ENCODE measurements at places on chromosomes 7 and 10.

- H3K36me3 ChIP-seq, result no peaks in the 10 kb centered on the region
- no peaks in the 10 kb centered on the region for H3K4me1 ChIP-seq
- DNase-seq, result no peak
Measured at GRCh38 chr10:26944261-26944882, 83.6 kb upstream of the ABI1 start.

- H3K27me3 ChIP-seq, result no peaks in the 10 kb centered on the region
- H3K36me3 ChIP-seq, result no peaks in the 10 kb centered on the region
- no peak overlapping the region for H3K4me3 ChIP-seq
- no peak overlapping the region for H3K27ac ChIP-seq
- H3K4me1 ChIP-seq, result no peaks in the 10 kb centered on the region
Measured at GRCh38 chr10:85008488-85009184, 680.2 kb downstream of the CCSER2 start.

GRCh38 chr7:50679218-50680007 lies 103.3 kb downstream of the GRB10 start:
- H3K36me3 ChIP-seq, result no peaks in the 10 kb centered on the region
- H3K27ac ChIP-seq, result no peak overlapping the region
- DNase-seq, result peak; percentile 31
- peaks cover 8% of the 10 kb centered on the region for H3K4me1 ChIP-seq
- no peaks in the 10 kb centered on the region for H3K27me3 ChIP-seq
- H3K4me3 ChIP-seq, result no peak overlapping the region

- H3K4me1 ChIP-seq, result peaks cover 55% of the 10 kb centered on the region
- H3K27ac ChIP-seq, result peak overlapping the region; percentile 42
- peak; percentile 33 for DNase-seq
Measured at GRCh38 chr10:68876246-68877138, 24.6 kb upstream of the DDX50 start.

GRCh38 chr7:50962962-50963374 lies 180.3 kb upstream of the GRB10 start:
- H3K4me3 ChIP-seq, result no peak overlapping the region
- no peaks in the 10 kb centered on the region for H3K27me3 ChIP-seq
- no peak overlapping the region for H3K27ac ChIP-seq
- no peaks in the 10 kb centered on the region for H3K36me3 ChIP-seq

DNA sequence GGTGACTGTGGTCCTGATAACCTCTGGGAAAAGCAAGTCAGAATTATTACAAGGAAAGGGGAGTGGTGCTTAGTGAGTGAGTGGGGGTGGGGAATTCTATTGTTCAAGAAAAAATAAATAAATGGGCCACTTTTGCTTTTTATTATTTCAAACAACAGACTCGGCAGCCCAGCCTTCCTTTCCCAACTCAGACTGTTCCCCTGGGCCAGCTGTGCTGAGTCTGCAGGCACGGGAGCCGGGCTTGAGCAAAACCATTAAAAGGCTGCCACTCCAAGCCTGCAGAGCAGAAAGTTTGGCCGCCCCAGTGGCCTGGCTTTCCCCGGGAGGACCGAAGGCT lies 90.0 kb downstream of the PLXNA4 start:
- no peak for DNase-seq
- no peak overlapping the region for H3K27ac ChIP-seq
- H3K36me3 ChIP-seq, result no peaks in the 10 kb centered on the region
- no peak overlapping the region for H3K4me3 ChIP-seq
- H3K4me1 ChIP-seq, result peaks cover 5% of the 10 kb centered on the region

GRCh38 chr10:124707551-124707950 lies 36.6 kb downstream of the FAM53B start:
- H3K27ac ChIP-seq, result no peak overlapping the region
- no peak for DNase-seq
- peaks cover 24% of the 10 kb centered on the region for H3K4me1 ChIP-seq
- H3K4me3 ChIP-seq, result no peak overlapping the region

DNA sequence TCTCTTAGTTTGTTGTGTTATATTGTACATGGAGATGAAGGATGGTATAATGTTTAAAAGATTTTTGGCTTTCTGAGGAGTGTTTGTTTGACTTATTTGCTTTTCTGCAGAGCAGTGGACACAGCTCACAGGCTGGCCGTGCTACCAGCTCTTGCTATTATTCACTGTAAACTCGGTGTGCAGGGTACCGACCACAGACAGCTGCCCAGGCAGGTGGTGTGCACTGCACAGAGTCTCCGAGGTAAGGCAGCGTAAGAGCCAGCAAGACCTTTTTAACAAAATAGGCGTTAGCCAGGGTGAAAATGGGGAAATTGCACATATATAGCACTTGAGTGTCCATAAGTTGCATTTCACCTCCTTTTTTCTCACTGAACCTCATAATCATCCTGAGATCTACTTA lies 438.0 kb downstream of the CNTNAP2 start:
- DNase-seq, result no peak
- no peak overlapping the region for H3K4me3 ChIP-seq
- no peaks in the 10 kb centered on the region for H3K4me1 ChIP-seq
- H3K27ac ChIP-seq, result no peak overlapping the region
- H3K27me3 ChIP-seq, result no peaks in the 10 kb centered on the region
- H3K36me3 ChIP-seq, result no peaks in the 10 kb centered on the region

- no peaks in the 10 kb centered on the region for H3K27me3 ChIP-seq
- no peaks in the 10 kb centered on the region for H3K36me3 ChIP-seq
- H3K4me3 ChIP-seq, result no peak overlapping the region
Measured at GRCh38 chr10:103605359-103606096, 112.0 kb downstream of the NEURL1 start.

DNA sequence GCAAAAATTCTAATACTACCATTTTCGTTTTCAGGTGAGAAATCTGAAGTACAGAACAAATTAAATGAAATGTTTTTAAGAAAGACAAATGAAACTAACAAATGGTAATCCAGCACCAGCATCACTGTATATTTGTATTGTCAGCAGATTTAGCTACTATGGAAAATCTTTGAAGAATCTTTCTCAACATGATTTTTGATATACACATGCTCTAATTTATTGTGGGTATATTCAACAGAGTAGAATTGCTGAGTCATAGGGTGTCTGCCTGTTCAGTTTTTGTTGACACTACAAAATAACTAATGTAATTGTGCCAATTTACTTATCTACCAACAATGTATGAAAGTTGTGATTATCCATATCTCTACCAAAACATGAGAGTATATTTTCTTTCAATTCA lies 437.6 kb downstream of the PCDH15 start:
- DNase-seq, result no peak
- no peaks in the 10 kb centered on the region for H3K27me3 ChIP-seq
- H3K27ac ChIP-seq, result no peak overlapping the region
- H3K4me1 ChIP-seq, result no peaks in the 10 kb centered on the region
- H3K4me3 ChIP-seq, result no peak overlapping the region

GRCh38 chr7:77651575-77652162 lies 44.6 kb upstream of the RSBN1L start:
- DNase-seq, result peak; percentile 41
- no peaks in the 10 kb centered on the region for H3K4me1 ChIP-seq
- no peaks in the 10 kb centered on the region for H3K36me3 ChIP-seq
- no peak overlapping the region for H3K4me3 ChIP-seq
- no peaks in the 10 kb centered on the region for H3K27me3 ChIP-seq
- no peak overlapping the region for H3K27ac ChIP-seq

DNA sequence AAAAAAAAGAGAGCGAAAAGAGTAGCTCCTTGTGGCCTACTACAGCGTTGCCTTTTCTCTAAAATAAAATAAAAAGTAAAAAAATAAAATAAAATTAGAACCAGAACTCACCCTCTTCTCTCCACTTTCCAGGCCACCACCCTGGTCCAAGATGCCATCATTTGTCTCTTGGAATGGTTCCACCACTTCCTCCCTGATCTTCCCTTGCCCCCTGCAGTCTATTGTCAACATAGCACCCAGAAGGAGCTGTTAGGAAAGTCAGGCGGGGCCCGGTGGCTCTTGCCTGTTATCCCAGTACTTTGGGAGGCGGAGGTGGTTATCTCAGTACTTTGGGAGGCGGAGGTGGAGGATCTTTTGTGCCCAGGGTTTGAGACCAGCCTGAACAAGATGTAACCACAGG lies 7.6 kb upstream of the GRID2IP start:
- no peaks in the 10 kb centered on the region for H3K36me3 ChIP-seq
- no peaks in the 10 kb centered on the region for H3K27me3 ChIP-seq
- peak; percentile 53 for DNase-seq
- H3K4me1 ChIP-seq, result no peaks in the 10 kb centered on the region

GRCh38 chr7:16891874-16892643 lies 10.3 kb upstream of the AGR3 start:
- no peak for DNase-seq
- H3K27ac ChIP-seq, result no peak overlapping the region
- no peaks in the 10 kb centered on the region for H3K36me3 ChIP-seq
- no peaks in the 10 kb centered on the region for H3K27me3 ChIP-seq

- H3K27ac ChIP-seq, result no peak overlapping the region
- no peak overlapping the region for H3K4me3 ChIP-seq
- H3K4me1 ChIP-seq, result peaks cover 16% of the 10 kb centered on the region
- no peak for DNase-seq
- H3K36me3 ChIP-seq, result no peaks in the 10 kb centered on the region
Measured at GRCh38 chr7:981793-982510, 1.0 kb upstream of the CYP2W1 start.

- no peaks in the 10 kb centered on the region for H3K4me1 ChIP-seq
- no peaks in the 10 kb centered on the region for H3K27me3 ChIP-seq
- DNase-seq, result no peak
- no peak overlapping the region for H3K27ac ChIP-seq
Measured at GRCh38 chr10:82796510-82796909, 921.5 kb downstream of the NRG3 start.

GRCh38 chr7:115779561-115779960 lies 251.0 kb downstream of the TFEC start:
- H3K4me1 ChIP-seq, result no peaks in the 10 kb centered on the region
- H3K4me3 ChIP-seq, result no peak overlapping the region
- H3K27me3 ChIP-seq, result no peaks in the 10 kb centered on the region
- H3K36me3 ChIP-seq, result no peaks in the 10 kb centered on the region

DNA sequence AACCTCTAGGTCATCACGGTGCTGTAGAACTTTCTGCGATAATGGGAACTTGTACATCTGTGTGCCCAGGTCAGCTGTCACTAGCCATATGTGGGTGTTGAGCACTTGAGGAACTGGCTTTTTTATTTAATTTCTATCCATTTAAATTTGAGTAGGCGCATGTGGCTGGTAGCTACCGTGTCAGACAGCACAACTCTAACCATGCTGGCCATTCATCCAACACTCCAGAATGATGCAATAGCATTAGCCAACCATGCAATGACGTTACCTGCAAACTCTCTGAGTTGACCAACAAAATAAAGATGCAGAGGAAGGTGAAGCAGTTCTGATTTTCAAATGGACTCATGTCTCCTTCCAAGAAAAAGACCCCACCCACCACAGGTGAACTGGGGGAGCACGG lies 24.4 kb upstream of the CHST15 start:
- H3K4me3 ChIP-seq, result no peak overlapping the region
- no peaks in the 10 kb centered on the region for H3K27me3 ChIP-seq
- no peaks in the 10 kb centered on the region for H3K4me1 ChIP-seq
- H3K36me3 ChIP-seq, result no peaks in the 10 kb centered on the region
- H3K27ac ChIP-seq, result no peak overlapping the region

GRCh38 chr7:16811551-16811950 lies 6.8 kb upstream of the AGR2 start:
- H3K4me3 ChIP-seq, result no peak overlapping the region
- DNase-seq, result no peak
- no peak overlapping the region for H3K27ac ChIP-seq
- H3K36me3 ChIP-seq, result no peaks in the 10 kb centered on the region
- H3K4me1 ChIP-seq, result no peaks in the 10 kb centered on the region

- no peaks in the 10 kb centered on the region for H3K36me3 ChIP-seq
- DNase-seq, result no peak
- H3K27ac ChIP-seq, result no peak overlapping the region
- H3K27me3 ChIP-seq, result no peaks in the 10 kb centered on the region
- no peak overlapping the region for H3K4me3 ChIP-seq
Measured at GRCh38 chr7:112596981-112597380, 116.2 kb downstream of the LSMEM1 start.

- H3K27me3 ChIP-seq, result no peaks in the 10 kb centered on the region
- no peak overlapping the region for H3K27ac ChIP-seq
- H3K4me3 ChIP-seq, result no peak overlapping the region
- no peaks in the 10 kb centered on the region for H3K36me3 ChIP-seq
- DNase-seq, result no peak
Measured at GRCh38 chr10:87694011-87694794, 34.5 kb downstream of the PAPSS2 start.

GRCh38 chr7:40755438-40755837 lies 620.6 kb downstream of the SUGCT start:
- no peak overlapping the region for H3K4me3 ChIP-seq
- H3K27me3 ChIP-seq, result no peaks in the 10 kb centered on the region
- H3K27ac ChIP-seq, result no peak overlapping the region
- no peak for DNase-seq
- H3K36me3 ChIP-seq, result no peaks in the 10 kb centered on the region
- H3K4me1 ChIP-seq, result peaks cover 31% of the 10 kb centered on the region

- H3K27ac ChIP-seq, result no peak overlapping the region
- no peaks in the 10 kb centered on the region for H3K36me3 ChIP-seq
- no peaks in the 10 kb centered on the region for H3K27me3 ChIP-seq
- H3K4me1 ChIP-seq, result no peaks in the 10 kb centered on the region
- DNase-seq, result no peak
Measured at GRCh38 chr10:96747734-96748550, 27.6 kb upstream of the PIK3AP1 start.

- no peak for DNase-seq
- H3K4me3 ChIP-seq, result no peak overlapping the region
- H3K4me1 ChIP-seq, result peaks cover 16% of the 10 kb centered on the region
- no peaks in the 10 kb centered on the region for H3K36me3 ChIP-seq
- no peaks in the 10 kb centered on the region for H3K27me3 ChIP-seq
Measured at GRCh38 chr10:1364151-1364910, 308.1 kb downstream of the WDR37 start.

DNA sequence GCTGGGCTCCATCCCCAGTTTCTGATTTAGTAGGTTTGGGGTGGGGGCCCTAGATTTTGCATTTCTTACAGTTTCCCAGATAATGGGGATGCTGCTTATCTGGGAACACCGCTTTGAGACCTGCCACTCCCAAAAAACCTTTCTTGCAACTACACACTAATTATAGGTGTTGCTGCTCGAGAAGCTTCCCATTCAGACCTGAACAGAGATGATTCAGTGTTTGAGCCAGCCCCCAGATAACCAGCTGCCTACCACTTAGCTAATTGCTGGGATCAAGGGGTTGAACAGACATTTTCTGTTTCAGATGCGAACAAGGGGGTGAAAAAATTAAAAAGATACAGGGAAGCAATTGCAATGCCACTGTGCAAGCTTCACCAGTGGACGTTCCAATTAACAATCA lies 448.5 kb downstream of the KCNMA1 start:
- H3K27me3 ChIP-seq, result no peaks in the 10 kb centered on the region
- no peak overlapping the region for H3K4me3 ChIP-seq
- H3K4me1 ChIP-seq, result peaks cover 8% of the 10 kb centered on the region
- no peak overlapping the region for H3K27ac ChIP-seq

DNA sequence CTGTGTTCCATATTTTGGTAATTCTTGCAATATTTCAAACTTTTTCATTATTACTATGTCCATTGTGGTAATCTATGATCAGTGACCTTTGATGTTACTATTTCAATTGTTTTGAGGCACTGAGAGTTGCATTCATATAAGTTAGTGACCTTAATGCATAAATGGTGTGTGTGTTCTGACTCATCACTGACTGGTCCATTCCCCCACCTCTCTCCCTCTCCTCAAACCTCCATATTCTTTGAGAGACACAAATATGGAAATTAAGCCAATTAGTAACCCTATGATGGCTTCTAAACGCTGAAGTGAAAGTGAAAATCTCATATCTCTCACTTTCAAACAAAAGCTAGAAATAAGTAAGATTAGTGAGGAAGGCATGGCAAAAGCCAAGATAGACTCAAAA lies 739.6 kb downstream of the CCSER2 start:
- H3K27ac ChIP-seq, result no peak overlapping the region
- no peak for DNase-seq
- peaks cover 6% of the 10 kb centered on the region for H3K36me3 ChIP-seq
- H3K4me3 ChIP-seq, result no peak overlapping the region
- H3K4me1 ChIP-seq, result no peaks in the 10 kb centered on the region
- H3K27me3 ChIP-seq, result no peaks in the 10 kb centered on the region

Data from neural progenitor cell (in vitro differentiated cells).